ENCODE measurements at places on chromosomes 5 and 9.

DNA sequence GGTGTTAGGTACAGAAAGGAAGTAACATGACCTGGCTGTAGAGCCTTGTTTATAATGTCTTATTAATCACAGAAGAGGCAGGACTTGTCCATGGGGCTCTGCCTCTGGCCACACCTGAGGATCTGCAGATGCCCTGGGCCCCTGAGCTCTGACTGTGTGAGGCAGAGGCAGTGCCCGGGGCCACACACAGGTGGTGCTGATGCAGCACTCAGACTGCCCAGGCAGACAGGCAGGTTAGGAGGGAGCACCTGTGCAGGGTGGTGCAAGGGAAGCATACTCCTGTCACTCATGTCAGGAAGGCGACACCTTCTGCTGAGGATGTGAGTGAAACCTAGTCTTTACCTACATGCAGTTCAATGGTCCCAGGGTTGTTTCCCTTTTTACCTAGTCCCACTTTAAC lies 88.7 kb downstream of the CFAP90 start:
- DNase-seq, result no peak

DNA sequence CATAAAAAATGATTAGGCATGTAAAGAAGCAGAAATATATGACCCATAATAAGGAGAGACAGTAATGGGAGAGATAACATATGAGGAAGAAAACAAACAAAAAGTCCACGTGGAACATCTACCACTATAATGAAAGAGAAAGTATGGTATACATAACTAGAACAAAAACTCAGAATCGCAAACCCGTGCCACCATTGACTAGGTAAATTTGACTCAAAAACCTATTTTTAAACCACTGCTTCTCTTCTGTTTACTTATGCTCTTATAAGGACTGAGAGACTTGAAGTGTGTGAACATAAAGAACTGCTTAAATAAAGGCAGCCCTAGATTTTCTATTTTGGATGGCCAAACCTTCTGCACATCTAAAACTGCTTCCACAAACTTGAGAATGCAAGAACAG lies 330.7 kb downstream of the CAAP1 start:
- no peak for DNase-seq

GRCh38 chr5:43202380-43202779 lies 10.4 kb downstream of the NIM1K start:
- no peak for DNase-seq

- no peak for DNase-seq
Observed at GRCh38 chr5:159700016-159700415, 216.3 kb upstream of the ADRA1B start.

DNA sequence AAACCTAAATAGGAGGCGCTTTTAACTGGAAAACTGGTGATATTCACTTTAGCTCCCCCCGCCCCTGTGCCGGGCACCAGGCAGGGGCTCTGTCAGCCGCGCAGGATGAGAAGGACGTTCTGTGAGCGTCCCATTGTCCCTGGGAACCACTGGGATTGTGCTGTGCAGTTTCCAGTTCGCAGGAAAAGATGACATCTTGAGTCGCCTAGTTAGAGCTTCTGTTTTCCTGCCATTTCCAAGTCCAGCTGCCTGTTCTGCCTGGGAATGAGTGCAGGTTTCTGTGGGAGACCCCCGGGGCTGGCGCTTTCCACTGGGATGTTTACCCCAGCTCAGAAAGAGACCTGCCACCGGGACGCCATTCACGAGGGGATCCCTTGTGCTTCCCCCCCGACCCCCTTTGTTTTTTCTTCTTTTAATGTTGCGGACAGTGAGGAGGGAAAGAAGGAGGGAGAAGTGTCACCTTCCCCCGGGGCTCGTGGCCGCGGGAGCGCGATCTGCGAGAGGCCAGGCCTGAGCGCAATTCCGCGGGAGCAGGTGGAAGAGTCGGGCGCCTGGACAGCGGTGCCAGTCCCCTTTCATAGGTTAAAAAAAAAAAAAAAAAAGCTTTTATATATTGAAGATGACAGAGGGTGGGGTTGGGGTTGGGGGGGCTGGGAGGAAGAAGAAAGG lies 121.5 kb downstream of the RMI1 start:
- DNase-seq, result no peak

DNA sequence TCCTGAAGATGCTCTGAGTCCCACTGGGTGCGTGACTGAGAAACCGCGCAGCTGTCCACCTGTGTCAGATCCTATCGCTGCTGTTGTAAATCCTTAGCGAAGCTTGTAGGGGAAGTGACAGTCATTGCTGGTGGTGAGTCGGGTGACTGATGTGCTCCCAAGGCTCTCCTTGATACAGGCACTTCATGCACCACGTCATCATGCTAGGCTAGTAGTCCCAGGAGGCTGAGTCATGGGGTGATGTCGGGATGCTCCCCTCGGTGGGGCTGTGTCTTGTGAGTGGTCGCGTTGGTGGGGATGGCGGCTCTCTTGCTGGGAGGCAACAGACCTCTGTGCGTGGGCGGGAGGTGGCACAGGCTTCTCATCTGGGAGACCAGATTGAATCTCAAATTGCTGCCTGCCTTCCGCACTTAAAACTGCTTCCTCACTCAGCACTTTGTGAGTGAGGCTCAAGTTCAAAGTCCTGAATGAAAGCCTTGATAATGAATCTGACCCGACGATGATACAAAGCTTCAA lies 84.7 kb downstream of the CSNK1A1 start:
- DNase-seq, result no peak

GRCh38 chr9:92954049-92954861 lies 6.9 kb downstream of the FGD3 start:
- peak; percentile 66 for DNase-seq

- no peak for DNase-seq
Observed at GRCh38 chr5:107040907-107041306, 629.8 kb downstream of the EFNA5 start.

DNA sequence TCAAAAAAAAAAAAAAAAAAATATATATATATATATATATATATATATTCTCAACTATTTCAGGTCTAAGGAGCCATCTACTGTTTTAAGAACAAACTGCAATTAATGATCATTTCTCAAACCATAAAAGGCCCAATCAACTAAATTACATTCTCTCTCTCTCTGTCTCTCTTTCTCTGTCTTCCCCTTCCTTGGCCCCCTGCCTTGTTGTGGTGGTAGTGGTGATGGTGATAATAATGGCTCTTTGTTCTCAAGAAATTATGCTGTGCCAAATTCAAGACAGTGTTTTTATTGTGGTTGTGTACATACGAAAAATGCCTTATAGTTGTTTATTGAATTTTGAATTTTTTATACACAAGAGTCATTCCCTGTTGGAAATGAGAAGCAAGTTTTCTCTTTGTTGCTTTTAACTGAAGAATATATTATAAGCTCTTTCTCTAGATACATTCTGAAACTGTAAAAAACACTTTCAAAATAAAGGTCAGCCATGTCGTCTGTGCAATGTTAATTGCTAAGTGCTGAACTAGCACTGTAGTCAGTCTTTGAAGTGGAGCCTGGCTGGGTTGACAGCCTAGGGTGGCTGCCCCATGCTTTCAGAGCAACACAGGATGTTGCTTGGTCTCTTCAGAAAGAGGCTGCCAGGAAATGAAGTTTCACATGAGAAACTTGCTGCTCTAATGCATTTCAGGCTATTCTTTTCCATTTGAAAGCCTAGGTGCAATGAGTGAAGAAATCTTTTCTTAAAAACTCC lies 96.0 kb downstream of the HINT1 start:
- peak; percentile 73 for DNase-seq

DNA sequence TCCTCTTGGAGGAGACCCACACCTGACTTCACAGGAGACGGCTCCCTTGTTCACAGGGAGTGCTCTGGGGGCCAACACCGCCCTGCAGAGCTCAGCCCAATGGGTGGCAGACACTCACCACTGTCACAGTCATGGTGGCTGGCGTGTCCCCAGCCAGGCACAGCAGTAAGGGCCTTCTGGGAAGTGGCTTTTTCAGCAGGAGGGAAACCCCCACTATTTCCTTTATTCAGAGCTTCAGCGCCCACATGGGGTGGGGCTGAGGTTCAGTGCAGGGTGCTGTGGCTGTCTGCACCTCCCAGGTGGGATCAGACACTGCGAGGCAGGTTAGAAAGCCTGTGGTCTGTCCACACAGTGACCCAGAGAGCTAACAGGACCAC lies 3.6 kb upstream of the SNAPC4 start:
- peak; percentile 87 for DNase-seq

DNA sequence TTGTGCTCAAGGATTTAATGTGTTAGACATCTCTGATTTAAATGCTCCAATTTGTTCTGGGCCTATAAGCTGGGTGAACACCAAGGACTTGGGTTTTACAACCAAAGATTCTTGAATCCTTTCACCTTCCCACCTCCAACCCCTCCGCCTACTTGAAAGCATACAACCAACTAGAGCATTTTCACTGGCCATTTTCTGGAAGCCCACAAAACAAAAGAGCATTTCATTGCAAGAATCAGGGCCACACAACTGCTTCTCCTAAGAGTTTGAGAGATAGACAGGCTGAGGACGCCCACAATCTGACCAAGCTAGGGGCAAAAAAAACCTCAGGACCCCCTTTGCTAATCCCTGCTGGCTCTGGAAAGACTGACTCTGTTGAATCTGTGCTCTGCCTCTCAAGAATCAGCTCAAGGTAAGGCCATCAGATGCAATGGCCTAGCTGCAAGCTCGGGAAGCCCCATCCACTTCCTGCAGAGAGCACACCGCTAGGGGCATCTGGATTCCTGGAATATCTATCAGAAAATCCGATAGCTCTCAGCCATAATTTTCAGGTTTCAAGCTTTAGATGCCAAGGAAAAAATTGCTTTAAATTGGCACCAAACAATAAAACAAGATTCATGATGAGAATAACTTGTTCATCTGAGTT lies 57.7 kb downstream of the RETREG1 start:
- no peak for DNase-seq

GRCh38 chr5:2382776-2383697 lies 368.4 kb downstream of the IRX2 start:
- DNase-seq, result no peak

DNA sequence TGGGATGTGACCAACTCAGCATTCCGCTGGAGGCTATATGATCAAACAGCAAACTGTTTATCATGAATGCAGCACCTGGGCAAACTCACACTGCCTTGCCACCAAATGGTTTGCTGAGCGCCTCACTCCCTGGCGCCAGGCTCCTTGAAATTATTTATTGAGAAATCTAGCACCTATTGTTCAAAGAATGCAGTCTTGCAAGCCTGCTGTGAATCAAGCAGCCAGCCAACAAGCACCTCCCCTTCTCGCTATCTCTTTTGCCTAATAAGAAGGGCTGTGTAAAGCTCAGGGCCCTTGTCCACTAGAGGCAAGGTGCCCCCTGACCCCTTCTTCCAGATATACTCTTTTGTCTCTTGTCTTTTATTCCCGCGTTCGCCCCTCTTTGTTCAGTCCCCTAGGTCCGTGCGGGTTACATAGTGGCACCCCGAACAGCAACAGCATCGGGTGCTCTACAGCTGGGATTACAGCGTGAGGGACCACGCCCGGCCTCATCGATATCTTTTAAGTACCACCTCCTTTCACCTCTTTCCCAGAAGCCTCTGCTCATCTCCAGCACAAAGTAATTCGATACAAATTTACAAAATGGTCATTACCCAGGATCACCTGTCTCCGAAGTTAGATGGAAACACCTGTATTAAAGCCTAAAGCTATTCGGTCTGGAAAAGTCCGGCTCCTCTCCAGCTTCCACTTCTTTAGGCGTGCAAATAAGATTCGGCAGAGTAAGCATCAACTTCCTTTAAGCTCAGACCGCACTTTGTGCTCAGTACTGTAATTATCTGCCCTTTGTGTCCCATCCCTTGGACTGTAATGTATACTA lies 896 bp downstream of the RIGI start:
- peak; percentile 16 for DNase-seq

DNA sequence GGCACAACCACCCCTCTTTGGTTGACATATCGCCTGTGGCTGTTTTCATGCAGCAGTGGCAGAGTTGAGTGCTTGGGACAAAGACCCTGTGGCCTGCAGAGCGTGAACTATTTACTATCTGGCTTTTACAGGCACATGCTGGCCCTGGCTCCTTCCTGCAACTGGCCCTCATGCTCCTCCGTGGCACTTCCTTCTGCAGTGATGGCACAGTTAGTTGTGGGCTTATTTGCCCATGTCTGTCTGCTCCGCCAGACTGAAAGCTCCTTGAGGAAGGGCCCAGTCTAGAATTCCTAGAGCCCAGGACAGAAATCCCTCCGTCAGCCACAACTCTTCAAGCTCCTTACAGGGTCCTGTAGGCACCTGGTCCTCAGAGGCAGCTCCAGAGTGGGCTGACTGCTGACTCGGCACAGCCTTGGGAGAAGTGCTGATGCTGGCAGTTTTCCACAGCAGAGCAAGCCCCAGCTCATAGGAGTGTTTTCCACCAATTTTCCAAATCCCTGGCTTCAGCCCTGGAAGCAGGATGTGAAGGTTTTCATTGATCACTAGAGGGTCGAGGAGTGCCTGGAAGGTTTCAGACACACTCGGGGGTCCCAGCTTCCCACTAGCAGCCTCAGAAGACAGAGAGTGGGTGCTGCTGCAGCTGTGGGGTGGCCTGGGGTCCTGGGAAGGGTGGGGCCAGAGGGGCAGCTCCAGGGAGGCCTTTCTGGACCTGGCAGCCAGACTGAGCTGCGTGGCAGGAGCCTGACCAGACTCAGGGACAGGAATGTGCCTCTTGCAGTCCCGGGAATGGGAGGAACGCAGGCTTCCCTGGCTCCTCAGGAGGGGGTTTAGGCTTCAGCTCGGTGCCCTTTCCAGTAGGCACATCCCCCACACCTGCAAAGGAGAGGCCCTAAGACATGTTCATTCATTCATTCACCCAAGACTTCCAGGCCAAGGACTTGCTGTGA lies 56.5 kb upstream of the ANGPTL2 start:
- peak; percentile 6 for DNase-seq

DNA sequence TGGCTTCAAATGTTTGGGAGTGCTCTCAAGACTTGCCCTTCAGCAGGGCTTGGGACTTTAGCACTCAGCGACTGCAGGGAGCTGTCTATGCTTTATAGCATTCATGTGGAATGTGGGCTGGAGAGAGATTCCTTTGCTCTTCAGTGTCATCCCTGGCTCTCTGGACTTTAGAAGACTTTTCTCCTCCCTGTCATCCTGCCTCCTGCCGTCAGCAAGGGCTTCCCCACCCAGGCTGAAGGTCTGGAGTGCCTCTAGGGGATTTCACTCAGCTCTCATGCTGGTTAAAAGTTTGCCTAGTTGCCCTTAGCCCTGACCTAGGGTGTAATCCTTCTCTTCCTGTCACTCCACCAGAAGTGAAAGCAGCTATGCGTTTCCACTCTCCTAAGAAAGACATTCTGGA lies 210.9 kb downstream of the FRMD3 start:
- no peak for DNase-seq

DNA sequence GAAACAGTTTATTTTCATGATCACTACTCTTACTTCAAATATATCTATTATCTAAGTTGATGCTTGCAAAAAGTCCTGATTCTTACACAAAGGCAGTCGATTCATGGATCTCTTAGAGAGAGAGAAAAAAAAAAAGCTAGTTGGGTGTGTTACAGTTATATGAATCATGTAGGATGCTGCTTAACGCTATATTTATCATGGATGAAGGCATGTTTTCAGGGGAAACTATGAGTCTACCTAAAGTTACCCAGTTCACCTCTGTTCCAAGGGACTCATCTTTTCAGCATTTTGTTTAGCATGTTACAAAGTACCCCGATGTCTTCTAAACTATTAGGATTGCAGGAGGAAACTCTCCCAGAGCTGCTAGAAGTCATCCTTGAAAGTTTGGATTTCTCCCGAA lies 13.5 kb downstream of the TMC1 start:
- no peak for DNase-seq

- DNase-seq, result no peak
Observed at GRCh38 chr5:119486-120097, 27.6 kb downstream of the PLEKHG4B start.

- DNase-seq, result no peak
Observed at GRCh38 chr9:28923351-28923750, 1350.1 kb upstream of the C9orf72 start.
